ENCODE measurements at places on chromosomes 7 and 10. TPM values are rescaled to one million over a fixed set of nuclear protein-coding genes. Genes with fewer than 3 reads are reported as not detected.

The HPS6 gene
- 6.3 TPM for total RNA-seq

The GNG11 gene
- total RNA-seq = 58.5 TPM

The GHRHR gene
- not detected for total RNA-seq

The PANK1 gene
- 6.5 TPM for total RNA-seq

The MMP21 gene
- total RNA-seq = not detected

The LARP4B gene
- total RNA-seq = 13.6 TPM

The ZNF25 gene
- 2.6 TPM for total RNA-seq

The KIF11 gene
- 42.6 TPM for total RNA-seq

The CHST12 gene
- total RNA-seq = 18.8 TPM

The NUTM2E gene
- not detected for total RNA-seq

The FBXO24 gene
- total RNA-seq = not detected

The NDUFB8 gene
- 184 TPM for total RNA-seq

The MCM10 gene
- total RNA-seq = 15.1 TPM

The ZNF277 gene
- total RNA-seq = 33.9 TPM

The CDC14C gene
- total RNA-seq = 0.06 TPM

The PON1 gene
- not detected for total RNA-seq

The AP5Z1 gene
- 14.6 TPM for total RNA-seq
